ENCODE measurements at places on chromosomes 5 and 9.

- DNase-seq, result no peak
Measured at GRCh38 chr9:14186096-14186495, 127.8 kb downstream of the NFIB start.

DNA sequence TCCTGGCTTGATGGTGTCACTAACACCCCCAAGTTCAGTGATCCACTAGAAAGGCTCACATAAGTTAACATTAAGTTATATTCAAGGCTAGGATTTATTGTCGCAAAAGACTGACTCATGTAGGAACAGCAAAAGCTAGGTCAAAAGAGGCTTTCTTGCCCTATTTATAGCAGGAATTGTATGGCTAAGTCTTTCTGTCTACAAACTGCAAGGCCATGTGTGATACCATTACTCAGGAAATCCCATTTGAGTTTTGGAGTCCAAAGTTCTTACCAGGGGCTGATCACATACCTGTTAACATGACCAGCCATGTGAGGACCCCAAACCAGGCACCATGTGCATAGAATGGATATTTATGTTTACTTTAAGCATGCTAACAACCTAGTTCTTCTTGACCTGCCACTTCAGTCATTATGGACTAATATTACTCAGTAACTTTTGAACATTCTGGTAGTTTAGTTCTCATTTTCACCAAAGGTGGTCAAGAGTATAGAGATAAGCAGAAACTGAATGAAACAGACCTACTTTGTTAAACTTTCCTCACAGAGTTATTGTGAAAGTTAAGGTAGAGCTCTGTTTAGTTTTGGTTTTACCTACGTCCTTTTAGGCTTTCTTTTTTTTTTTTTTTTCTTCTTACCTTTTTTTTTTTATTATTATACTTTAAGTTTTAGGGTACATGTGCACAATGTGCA lies 281.1 kb downstream of the FER start:
- no peak for DNase-seq

DNA sequence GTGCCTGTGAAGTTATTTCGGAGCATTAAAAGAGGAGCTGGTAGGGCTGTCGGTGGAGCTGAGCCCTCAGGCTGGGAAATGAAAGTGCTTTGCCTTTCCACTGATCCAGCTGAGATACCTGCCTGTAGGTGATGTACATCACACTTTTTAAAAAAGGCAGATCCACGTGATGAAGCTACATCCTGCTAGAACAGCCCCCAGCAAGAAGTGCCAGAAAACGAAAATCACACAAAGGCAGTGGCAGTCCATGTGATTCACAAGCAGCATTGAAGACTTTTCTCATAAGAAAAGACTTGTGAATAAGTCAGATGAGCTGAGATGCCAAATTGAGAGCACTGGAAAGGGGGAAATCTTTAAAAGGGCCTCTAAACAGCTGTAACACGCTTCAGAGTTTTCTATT lies 765.1 kb downstream of the PTPRD start:
- DNase-seq, result no peak

DNA sequence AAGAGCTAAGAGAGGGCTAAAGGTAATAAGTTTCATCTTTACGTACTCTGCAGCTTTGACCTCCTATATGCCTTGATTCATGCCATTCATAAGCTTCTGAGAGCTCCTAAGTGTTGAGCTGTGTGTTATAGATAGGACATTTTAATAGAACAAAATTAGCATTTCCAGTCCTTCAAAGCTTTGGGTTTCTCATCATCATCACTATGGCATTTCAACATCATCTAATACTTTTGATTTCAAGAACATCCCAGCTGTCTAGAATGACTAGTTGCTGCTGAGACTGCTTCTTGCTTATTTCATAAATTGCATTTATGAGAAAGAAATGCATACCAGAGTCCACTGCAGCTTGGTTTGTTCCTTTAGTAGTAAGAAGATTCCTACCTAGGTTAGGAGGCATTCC lies 201.7 kb downstream of the SGCD start:
- no peak for DNase-seq

DNA sequence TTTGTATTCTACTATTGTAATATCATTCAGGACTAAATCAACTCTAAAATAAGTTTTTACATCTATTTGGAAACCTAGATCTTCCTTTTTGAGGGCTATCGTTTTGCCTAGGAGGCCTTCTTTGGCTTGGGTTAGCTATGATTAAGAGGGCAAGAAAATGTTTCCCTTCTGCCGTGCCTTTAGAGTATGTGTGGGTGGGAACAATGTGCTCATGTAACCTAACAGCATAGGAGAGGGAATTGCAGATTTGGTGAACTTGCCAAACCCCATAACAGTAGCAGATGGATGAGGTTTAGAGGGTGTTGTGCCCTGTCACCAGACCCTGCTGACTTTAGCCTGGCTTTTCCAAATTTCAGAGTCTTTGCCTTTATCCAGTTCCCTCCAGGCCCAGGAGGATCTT lies 339.0 kb downstream of the ADGRV1 start:
- no peak for DNase-seq

- no peak for DNase-seq
Measured at GRCh38 chr9:16870596-16871335, at the start of gene BNC2. BNC2 (minus strand) TSS chr9:16870670; CDS start chr9:16870648, 22 bp downstream.

DNA sequence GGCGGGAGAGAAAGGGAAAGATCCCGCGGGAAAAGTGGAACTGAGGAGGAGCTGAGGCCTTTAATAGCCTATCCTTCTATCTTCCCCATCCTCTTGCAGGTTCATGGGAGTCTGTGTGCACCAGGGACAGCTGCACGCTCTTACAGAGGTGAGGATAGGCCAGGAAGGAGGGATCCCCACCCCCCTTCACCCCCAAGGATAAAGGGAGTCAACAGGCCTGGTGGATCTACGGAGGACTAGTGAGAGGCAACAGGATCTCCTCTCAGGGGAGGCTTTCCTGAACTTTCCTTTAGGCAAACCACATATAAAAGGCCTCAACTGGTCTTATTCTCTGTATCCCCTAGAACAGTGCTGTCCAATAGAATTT lies 1.1 kb downstream of the TESK1 start:
- no peak for DNase-seq

DNA sequence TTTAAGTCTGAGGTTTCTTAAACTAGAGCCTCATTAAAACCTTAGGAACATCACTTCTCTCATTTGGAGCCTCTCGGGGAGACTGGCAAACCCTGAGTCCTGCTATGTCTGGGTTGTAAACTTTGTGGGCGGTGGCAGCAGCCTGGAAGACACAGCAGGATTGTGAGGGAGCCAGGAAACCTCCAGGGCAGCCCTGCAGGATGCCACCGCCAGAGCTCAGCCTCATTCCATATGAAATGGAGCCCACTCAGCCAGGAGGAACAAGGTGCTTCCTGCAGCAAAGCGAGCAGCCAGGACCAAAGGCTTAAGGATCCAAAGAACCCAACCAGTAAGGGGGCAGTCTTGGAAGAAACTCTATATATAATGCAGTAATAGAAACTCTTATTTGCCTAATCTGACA lies 37.9 kb upstream of the IDNK start:
- DNase-seq, result no peak

GRCh38 chr5:132867046-132867451 lies 607 bp downstream of the UQCRQ start:
- no peak for DNase-seq

- DNase-seq, result no peak
Measured at GRCh38 chr9:110580850-110581249, 1.3 kb upstream of the SVEP1 start.

DNA sequence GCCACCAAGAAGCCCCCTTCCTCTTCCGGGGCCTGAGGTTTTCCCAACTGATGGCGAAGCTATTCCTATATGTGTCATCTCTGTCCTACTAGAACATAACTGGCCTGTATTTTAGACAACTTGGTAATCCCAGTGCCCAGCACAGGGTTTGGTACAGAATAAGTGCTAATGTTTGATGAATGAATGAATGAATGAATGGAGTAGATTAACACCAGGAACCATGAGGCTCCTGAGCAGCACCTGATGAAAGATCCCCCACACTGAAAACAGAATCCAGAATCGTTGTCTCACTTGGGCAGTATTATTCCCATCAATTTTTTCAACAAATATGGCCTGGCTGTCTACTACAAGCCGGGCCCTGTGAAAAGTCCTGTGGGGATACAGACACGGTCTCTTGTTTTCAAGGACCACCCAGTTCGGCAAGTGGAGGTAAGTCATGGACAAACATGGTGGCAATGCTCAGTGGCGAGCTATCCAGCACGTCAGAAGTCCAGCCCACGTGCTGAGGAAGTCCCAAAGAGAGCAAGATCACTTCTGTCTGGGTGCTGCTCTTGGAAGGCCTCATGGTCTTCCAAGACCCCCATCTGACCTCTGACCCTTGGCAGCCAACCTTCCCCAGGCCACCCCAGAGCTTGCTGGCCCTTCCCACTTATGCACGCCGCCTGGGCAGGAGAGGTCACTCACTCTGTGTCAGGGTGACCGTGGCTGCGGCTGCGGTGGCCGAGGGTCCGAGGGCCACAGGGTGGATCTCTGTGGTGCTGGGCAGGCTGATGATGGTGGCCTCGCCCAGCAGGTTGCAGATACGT lies 1.0 kb downstream of the NAIF1 start:
- DNase-seq, result no peak

GRCh38 chr9:7937761-7938491 lies 138.3 kb upstream of the DMAC1 start:
- DNase-seq, result no peak

GRCh38 chr5:150119421-150120061 lies 33.2 kb upstream of the CSF1R start:
- DNase-seq, result no peak

DNA sequence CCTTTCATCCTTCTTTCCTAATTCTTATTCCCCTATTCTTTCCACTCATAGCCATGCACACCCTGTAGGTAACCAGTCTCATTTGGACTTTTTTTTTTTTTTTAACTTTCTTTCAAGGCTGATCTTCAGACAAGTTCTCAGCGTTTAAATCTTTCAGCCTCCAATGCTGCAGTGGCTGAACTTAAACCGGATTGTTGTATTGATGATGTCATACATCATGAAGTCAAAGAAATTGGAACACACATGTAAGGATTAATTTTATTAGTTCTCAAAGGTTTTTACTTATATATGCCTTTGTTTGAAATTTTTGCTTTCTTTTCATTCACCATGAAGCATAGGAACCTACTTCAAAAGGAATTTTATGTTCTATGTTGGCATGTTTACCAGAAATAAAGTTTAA lies 22.1 kb downstream of the SHLD3 start:
- DNase-seq, result no peak

DNA sequence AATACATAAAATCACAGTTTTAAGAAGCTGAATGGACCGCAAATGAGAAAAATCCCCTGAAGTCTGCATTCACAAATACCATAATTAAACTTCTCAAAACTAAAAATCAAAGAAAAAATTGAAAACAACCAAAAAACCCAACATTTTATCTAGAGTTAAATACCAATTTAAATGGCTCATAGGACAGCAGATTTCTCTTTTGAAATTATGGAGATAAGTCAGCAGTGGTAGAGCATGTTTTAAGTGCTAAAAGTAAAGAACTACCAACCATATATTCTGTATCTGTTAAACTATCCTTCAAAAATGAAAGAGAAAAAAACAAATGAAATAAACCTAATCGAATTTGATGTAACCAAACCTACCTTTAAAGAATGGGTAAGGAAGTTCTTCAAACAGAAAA lies 862.8 kb downstream of the TAF11L14 start:
- no peak for DNase-seq

DNA sequence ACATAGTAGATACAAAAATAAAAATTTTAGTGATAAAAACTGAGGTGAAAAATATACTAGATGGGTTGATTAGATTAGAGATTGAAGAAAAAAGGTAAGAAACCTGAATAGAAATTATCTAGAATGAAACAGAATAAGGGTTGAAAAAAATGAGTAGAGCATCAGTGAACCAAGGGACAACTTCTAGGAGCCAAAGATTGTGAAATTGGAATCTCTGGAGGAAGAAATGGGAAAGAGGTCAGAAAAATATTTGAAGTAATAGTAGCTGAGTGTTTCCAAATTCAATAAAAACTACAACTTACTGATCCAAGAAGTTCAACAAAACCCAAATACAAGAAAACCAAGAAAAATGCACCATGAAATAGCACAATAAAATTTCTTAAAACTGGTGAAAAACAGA lies 116.6 kb upstream of the STARD4 start:
- DNase-seq, result no peak

DNA sequence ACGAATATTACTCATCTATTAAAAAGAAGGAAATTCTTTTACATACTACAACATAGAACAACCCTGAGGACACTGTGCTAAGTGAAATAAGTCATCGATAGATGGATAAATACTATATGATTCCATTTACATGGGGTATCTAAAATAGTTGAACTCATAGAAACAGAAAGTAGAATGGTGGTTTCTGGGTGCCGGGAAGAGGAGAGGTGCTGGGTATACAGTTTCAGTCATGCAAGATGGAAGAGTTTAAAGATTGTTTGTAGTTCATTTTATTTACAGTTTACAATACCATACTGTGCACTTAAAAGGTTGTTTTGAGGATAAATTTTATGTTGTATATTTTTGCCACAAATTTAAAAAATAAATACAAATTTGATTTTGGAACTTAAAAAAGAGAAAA lies 267.5 kb upstream of the ITGA1 start:
- DNase-seq, result no peak

GRCh38 chr9:69168709-69169217 lies 5.3 kb upstream of the TJP2 start:
- DNase-seq, result peak; percentile 24

DNA sequence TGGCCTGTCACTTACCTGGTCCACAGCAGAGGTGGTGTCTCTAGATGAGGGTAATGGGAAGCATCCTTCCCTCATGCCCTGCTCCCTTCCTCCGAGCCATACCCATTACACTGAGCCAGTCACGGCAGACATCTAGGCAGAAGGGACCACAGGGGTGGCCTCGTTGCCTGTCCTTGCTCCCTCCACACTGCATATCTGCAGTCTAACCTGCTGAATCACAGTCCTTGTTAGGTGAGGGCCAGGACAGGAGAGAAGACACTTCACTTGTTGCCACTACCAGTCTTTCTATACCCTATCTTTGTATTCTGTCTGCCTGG lies 18.4 kb upstream of the SPINK4 start:
- DNase-seq, result no peak

DNA sequence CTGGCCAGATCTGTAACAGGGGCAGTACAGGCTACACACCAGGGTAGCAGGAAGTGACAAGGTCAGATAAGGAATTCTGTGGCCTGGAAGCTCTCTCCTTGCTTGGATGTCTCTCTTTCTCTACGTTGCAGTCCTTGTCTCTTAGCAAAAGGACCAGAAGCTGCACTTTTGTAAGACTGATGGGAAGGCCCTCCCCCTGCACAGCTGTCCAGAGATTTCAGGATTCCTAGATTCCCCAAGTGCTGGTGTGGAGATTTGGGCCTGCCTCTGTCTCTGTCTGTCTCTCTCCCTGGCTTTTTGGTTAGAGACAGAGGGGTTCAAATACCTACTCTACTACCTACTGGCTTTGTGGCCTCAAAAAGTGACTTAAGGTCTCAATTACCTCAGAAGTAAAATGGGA lies 10.0 kb upstream of the CNTFR start:
- no peak for DNase-seq

DNA sequence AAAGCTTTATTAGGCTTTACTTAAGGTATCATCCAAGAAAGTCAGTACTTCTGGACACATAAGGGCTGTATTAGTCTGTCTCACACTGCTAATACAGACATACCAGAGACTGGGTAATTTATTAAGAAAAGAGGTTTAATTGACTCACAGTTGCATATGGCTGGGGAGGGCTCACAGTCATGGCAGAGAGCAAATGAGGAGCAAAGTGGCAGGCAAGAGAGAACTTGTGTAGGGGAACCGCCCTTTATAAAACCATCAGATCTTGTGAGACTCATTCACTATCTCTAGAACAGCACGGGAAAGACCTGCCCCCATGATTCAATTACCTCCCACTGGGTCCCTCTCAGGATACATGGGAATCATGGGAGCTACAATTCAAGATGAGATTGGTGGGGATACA lies 49.2 kb upstream of the SLC44A1 start:
- no peak for DNase-seq

Data from NCI-H1436 treated with DMSO at 0.1 percent for 48 hours (cell line).